ENCODE measurements at places on chromosomes 13 and 19.

DNA sequence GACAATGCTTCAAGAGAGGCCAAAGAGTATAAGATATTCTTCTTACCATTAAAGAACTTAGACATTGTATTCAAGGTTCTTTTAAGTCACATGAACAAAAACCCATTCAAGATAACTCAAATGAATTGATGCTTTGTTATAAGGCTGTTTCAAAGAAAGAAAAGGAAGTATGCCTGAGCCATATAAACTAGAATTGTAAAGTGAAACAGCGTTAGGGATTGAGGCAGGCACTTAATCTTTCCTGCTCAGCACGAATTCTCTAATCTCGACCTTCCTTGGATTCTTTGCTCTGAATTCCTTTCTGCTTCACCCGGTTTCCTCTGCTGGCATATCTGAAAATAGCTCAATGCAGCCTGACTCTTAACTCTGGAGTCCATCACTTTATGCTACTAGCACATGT, 595.4 kb downstream of the DIAPH3 start:
- no peak for DNase-seq

DNA sequence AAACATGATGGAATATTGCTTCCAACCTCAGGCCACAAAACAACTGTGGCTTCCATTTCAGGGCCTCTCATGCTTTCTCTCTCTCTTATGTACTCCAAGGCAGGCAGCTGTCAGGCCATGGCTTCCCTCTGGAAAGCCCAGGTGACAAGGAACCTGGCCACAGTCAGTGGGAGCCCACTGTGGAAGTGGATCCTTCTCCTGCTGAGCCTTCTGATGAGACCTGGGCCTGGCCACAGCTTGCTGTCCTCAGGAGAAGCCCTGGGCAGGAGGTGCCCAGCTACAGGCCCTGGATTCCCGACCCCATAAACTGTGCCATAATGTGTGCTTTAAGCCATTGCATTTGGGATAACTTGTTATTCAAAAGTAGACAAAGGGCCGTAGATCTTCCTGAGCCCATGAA, 71.2 kb downstream of the SPACA7 start:
- DNase-seq: no peak

GRCh38 chr13:92807353-92807752, 419.3 kb upstream of the GPC6 start:
- no peak for DNase-seq

DNA sequence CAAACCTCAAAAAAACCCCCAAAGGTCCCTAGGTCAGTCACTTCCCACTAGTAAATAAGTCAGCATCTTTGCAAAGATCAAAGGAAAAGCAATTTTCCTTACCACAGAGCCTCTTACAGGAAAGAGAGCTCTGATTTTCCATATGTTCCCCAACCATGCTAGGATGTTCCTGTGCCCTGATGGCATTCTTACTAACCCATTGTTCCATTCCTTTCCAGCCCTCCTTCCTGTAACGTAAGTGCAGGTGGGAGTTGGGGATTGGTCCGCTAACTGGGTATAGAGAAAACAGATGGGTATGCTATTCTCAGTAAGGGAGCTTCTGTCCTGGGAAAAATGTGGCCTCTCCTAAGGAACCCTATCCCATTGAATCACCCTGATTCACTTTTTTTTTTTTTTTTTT, 14.3 kb downstream of the DPRX start:
- DNase-seq: no peak

DNA sequence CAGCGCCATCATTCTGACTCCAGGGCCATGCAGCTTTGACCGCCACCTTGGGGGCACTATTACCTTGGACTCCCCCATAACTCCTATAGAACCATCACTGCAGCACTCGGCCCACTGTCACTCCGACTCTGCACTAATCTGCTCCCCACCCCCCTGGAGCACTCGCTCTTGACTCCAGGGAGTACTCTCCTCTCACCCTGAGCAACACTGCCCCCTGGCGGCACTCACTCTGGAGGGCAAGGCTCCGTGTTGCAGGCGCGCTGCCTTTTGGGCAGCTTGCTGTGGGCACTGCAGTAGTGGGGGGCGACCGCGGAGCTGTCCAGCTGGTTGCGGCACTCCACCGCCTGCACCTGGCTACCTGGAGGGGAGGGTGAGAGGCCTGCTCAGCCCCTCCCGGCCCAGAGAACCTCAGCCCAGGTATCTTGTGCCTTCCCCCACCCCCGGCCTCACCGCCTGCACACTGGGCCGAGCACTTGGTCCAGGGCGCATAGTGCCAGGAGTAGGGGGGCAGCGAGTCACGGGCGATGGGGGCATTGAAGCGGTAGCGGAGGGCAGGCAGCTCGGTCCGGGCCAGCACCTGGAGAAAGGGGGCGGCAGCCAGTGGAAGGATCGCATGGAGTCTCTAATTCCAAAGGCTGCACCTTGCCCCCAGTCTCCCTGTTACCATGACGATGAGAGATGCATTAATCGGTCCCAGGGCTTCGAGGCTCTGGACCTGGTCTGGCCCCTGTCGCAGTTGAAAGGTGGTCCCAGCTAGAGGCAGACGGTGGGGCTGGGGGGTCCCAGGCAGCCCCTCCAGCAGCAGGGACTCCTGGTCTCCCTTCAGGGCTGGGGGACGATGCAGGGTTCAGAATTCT, 8.9 kb upstream of the MYO1F start:
- DNase-seq: peak; percentile 44

DNA sequence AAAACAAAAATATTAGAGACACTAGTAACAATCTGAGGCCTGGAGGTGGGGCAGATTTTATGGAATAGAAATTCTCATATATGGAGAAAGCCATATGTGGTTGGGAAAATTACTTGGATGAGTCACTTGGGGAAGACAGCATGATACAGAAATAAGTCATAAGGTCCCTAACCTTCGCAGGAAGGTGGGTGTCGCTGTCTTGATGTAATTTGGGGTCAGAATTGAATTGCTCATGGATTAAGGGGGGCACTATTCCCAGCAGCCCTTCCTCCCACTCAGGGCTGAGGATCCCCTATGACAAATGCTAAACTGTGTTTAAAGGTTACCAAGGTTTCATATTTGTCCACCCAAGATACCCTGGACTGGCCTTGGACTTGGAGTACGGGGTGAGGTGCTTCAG, 5.0 kb downstream of the RDH8 start:
- no peak for DNase-seq

Data from cardiac fibroblast (primary cell).